ENCODE measurements at places on chromosomes 3 and 15. TPM values are rescaled to one million over a fixed set of nuclear protein-coding genes. Genes with fewer than 3 reads are reported as not detected.

The PLSCR4 gene
- 1.7 TPM for total RNA-seq

The LINGO1 gene
- total RNA-seq = 1.2 TPM

The GUCA1C gene
- total RNA-seq = not detected

The SKOR1 gene
- total RNA-seq = not detected

The SI gene
- total RNA-seq = not detected

The FOXL2 gene
- total RNA-seq = 0.68 TPM

The TFDP2 gene
- total RNA-seq = 121 TPM

The TRPM7 gene
- 30.7 TPM for total RNA-seq

The NLGN1 gene
- total RNA-seq = 4.5 TPM

The MUC20 gene
- 61.4 TPM for total RNA-seq

The MST1R gene
- 6.5 TPM for total RNA-seq

The ZNF502 gene
- total RNA-seq = 3.4 TPM

The RTP1 gene
- not detected for total RNA-seq

The ST8SIA2 gene
- total RNA-seq = 7.0 TPM

The PLA2G4D gene
- total RNA-seq = not detected

The COMMD4 gene
- total RNA-seq = 119 TPM

The GNB4 gene
- 26.2 TPM for total RNA-seq

The GPR62 gene
- not detected for total RNA-seq

The IQCF5 gene
- total RNA-seq = not detected

The C15orf40 gene
- total RNA-seq = 21.2 TPM

The ALPK3 gene
- 54.5 TPM for total RNA-seq

The CACNA1D gene
- 0.21 TPM for total RNA-seq

The GATA2 gene
- total RNA-seq = 6.0 TPM

Measured in kidney epithelial cell (primary cell).